Mononuclear cell (primary cell): ENCODE measurements at places on chromosomes 2 and 18. TPM values are rescaled to one million over a fixed set of nuclear protein-coding genes. Genes with fewer than 3 reads are reported as not detected.

CSRNP3 gene
- under 0.01 TPM for total RNA-seq

DOCK10 gene
- 176 TPM for total RNA-seq

CPSF3 gene
- 19.1 TPM for total RNA-seq

GPR55 gene
- 1.2 TPM for total RNA-seq

CAPN14 gene
- total RNA-seq: 0.21 TPM

SPP2 gene
- not detected for total RNA-seq

DNAJC5G gene
- total RNA-seq: not detected

NTSR2 gene
- total RNA-seq: not detected
